ENCODE measurements at places on chromosomes 5 and 9.
A peak's percentile ranks its signal among the peaks of the same experiment; 100 is the strongest.

DNA sequence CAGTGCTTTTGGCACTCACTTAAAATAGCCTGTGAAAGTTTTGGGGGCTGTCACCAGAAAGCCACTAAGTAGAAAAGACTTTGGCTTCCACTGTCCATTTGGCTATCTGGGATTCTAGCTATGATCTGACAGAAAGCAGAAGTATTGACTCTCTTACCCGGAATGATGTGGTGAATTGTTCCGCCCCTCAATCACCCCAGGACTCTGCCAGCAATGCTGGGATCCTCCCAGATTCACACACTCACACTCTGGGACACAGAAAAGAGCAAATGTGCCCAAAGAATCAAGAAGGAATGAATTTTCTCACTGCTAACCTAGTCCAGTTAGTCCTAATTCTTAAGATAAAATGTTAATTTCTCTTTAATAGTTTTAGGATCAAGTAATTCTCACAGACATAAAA is 576.9 kb downstream of the BNC2 start:
- DNase-seq = no peak

DNA sequence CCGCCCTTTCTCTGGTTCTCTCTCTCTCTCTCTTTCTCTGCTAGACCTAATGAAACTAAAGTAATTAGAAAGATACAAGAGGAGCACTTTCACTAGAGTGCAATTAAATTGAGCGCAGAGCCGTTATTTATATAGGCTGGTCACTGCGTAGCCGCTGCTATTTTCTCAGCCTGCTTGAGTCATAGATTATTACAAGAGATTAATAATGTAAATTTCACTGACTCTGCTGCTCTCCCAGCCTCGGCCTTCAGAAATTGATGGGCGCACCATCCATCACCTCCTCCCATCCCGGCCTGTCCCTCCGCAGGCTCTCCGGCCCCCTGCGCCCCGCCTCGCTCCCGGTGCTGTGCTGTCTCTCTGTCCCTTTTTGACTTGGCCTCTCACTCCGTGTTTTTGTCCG is 268.0 kb upstream of the MVB12B start:
- no peak for DNase-seq

- DNase-seq = no peak
Measured at GRCh38 chr5:146921225-146921624, 42.7 kb upstream of the PPP2R2B start.

- DNase-seq = no peak
Measured at GRCh38 chr5:6711409-6712141, 1.7 kb upstream of the TENT4A start.

- DNase-seq = no peak
Measured at GRCh38 chr5:4703931-4704458, 436.1 kb upstream of the ADAMTS16 start.

- DNase-seq = no peak
Measured at GRCh38 chr5:41598011-41598410, 87.6 kb upstream of the PLCXD3 start.

DNA sequence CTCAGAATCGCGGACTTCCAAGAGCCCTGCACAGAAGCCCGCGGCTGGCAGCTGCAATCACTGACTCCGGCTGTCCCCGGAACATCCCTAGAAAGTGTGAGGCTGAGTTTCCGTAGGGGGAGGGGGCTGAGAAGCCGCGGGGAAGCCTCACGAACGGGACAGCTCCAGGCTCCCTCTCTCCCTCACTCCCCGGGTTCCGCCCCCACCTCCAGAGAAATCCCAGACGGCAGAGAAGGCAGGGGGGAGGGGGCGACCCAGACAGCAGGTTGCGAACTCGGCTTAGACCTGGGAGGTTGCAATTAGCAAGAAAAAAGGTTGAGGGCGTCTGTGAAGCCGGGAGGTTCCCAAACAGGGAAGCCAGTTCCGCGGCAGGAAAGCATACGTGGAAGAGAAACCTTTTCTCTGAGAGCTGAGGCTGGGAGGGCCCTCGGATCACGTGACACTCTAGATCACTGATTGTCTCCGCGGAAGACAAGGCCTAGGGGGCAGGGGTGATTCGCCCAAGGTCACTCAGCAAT is 73.8 kb upstream of the CPLX2 start:
- no peak for DNase-seq

- DNase-seq = no peak
Measured at GRCh38 chr9:109167716-109168115, 667 bp upstream of the FRRS1L start.

- DNase-seq = no peak
Measured at GRCh38 chr5:138577452-138577851, 2.3 kb upstream of the HSPA9 start.

- DNase-seq = no peak
Measured at GRCh38 chr5:37064442-37064841, 184.7 kb downstream of the CPLANE1 start.

DNA sequence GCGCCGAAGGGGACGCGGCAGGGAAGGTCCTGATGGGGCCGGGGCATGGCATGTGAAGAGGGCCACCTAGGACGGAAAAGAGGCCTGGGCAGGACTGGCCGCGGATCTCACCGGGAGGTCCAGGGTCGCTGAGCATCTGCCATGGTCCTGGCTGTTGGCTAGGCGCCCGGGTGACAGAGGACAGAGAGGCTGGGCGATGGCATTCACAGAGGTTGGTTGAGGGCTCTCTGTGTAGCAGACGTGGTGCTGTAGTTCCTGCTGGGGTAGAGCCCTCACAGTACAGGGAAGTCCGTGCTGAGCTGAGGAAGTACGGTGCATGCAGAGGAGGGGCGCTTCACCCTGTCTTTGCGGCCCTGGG is 427 bp downstream of the PCYOX1L start:
- peak; percentile 29 for DNase-seq

DNA sequence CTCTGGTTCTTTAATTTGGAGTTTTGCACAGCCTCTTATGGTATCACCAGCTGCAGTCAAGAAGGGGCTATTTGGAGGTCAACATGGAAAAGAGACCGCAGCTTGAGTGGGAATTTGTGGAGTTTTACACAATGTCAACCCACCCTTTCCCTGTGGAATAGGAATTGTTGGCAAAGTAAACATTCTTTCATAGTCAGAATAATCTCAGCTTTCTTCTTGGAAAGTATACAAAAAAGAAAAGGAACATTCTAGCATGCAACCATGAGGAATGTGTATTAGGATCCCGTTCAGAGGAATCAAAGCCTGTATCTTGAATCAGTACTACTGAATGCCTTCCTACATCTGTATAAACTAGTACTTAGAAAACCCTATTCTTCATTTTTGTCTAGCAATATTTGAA is 107.6 kb downstream of the LURAP1L start:
- no peak for DNase-seq

- no peak for DNase-seq
Measured at GRCh38 chr9:98594546-98595160, 114.1 kb downstream of the GABBR2 start.

DNA sequence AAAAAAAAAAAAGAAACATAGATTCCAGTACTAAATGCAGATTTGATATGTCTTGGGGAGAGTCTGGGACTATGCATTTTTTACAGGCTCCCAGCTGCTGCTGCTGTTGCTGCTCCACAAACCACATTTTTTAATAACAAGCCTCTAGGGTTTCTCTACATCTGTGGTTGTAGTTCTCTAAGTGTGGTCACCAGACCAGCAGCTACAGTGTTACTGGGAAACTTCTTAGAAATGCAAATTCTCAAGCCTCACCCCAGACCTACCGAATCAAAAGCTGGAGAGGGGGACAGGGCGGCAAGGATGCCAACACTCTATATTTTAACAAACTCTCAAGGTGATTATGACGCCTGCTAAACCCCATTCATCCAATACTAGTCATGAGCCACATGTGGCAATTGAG is 293.4 kb upstream of the PTGER4 start:
- DNase-seq = peak; percentile 65

GRCh38 chr9:130030651-130031127 is 12.3 kb downstream of the FNBP1 start:
- no peak for DNase-seq

DNA sequence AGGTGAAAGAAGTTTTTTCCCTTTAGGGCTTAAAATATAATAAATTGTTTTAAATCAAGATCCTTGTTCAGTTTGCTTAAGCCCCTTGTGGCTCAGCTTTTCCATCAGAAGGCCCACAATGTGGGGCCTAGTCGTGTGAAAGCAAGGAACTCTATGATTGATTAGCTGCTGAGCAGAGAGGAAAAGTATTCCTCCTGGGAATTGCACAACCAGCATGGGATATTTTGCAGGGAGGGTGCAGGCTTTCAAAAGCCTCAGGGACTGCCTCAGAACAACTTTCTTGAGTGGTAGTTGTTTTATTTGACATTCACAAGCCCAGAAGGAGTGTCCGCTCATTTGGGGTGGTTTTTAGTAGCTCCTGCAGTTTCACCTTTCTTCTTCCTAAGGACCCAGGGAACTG is 19.8 kb downstream of the TTC23L start:
- DNase-seq = no peak

- DNase-seq = no peak
Measured at GRCh38 chr5:61342071-61342501, 10.0 kb downstream of the ZSWIM6 start.

GRCh38 chr5:116534964-116535651 is 39.5 kb downstream of the SEMA6A start:
- no peak for DNase-seq

GRCh38 chr9:110897943-110898342 is 140.3 kb downstream of the LPAR1 start:
- DNase-seq = no peak

DNA sequence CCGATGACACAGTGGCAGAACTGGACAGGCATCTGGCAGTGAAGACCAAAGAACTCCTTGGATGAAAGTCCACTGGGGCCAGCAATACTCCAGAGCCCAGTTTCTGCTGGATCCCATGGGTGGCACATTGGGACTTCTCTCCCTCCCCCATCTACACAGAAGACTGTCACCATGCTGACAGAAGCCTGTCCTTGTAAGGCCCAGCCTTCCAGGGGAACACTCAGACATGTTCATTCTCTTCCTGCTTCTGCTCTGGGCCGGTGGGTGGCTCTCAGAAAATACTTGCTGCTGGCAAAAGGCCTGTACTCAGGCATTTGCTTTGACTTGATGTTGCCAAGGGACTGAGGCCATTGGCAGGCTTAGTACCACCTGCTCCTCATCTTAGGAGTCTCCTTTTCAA is 48.3 kb upstream of the PTGS1 start:
- DNase-seq = no peak

DNA sequence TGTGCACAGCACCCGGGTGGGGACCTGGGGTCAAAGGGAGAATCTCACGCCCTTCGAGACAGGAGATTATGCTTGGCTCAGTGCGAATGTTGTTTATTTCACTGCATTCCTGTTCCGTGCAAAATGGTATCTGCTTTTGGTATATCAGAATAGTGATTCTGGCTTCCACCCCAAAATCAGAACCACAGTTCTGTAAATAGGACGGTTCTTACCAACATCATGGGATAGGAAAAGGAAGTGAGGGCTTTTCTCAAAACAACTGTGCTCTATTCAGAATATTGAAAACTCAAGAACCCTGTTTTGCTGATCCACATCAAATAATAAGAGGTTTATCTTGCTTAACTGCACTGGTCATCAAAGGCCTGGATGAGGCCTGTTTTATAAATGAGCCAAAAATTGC is 51.6 kb upstream of the FBXW11 start:
- no peak for DNase-seq

- DNase-seq = no peak
Measured at GRCh38 chr9:75671354-75671753, 219.1 kb upstream of the PCSK5 start.

DNA sequence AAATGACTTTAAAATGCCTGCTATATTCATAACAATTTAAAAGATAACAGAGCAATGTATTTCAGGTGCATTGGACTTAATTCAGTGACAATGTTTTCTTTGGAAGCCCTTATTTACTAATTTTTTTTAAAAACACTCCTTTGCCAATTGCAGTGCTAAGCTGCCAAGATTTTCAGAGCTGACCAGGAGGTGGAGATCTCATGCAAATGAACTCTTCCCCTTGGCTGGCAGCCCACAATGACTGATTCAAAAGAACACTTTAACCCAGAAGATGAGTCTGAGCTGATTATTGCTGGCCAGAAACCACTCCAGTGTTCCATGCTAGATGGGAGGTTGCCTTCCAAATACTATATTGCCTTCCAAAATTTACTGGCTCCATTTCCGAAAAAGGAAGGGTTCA is 128.3 kb upstream of the CCNH start:
- no peak for DNase-seq

- DNase-seq = no peak
Measured at GRCh38 chr5:77208507-77209163, 1.8 kb upstream of the PDE8B start.

GRCh38 chr9:32899761-32900160 is 101.7 kb downstream of the APTX start:
- DNase-seq = no peak

- no peak for DNase-seq
Measured at GRCh38 chr5:160289356-160289651, 23.1 kb downstream of the CCNJL start.

GRCh38 chr5:133643365-133643764 is 31.0 kb upstream of the FSTL4 start:
- DNase-seq = no peak

DNA sequence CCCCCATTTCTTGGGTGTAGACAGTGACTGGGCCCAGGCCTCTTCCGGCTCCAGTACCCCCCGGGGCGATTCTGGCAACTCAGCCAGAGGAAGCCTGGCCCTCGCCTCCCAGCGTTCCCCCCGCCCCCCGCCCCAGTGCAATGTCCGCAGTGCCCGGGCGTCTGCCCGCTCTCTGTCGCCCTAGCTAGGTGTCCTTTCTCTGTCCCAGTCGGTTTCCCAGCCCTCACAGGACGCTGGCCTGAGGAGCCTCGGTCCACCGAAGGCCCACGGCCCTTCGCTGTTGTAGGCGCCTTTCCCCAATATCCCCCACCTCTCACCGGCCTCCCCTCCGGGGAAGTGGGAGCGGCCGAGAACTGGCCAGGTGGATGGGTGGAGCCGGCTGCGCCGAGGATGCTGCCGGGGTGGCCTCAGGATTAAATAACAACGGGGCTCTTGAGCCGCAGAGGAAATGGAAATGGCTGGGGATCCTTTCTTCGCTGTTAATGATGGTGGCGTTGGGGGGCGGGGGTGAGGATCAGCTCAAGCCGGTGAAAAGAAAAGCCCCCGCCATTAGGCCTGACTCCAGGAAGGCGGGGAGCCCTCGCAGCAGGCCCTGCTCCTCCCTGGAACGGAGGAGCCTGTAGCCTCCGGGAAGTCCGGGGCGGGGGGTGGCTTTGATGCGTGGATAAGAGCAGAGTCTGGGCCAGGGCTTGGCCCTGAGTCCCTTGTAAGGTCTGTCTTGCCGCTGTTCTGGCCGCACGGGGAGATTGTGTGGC is 1.1 kb upstream of the SPRY4 start:
- DNase-seq = no peak

GRCh38 chr9:136539427-136540421 is 6.1 kb downstream of the NOTCH1 start:
- peak; percentile 96 for DNase-seq

GRCh38 chr5:67542479-67542878 is 345.9 kb upstream of the CD180 start:
- no peak for DNase-seq

- no peak for DNase-seq
Measured at GRCh38 chr9:70435948-70436347, 21.5 kb upstream of the KLF9 start.

Measured in CD4-positive, CD25-positive, alpha-beta regulatory T cell (primary cell).